ENCODE measurements at places on chromosomes 13 and 19.
A peak's percentile ranks its signal among the peaks of the same experiment; 100 is the strongest.

GRCh38 chr19:4067396-4068046, 822 bp upstream of the ZBTB7A start:
- DNase-seq: peak; percentile 62

DNA sequence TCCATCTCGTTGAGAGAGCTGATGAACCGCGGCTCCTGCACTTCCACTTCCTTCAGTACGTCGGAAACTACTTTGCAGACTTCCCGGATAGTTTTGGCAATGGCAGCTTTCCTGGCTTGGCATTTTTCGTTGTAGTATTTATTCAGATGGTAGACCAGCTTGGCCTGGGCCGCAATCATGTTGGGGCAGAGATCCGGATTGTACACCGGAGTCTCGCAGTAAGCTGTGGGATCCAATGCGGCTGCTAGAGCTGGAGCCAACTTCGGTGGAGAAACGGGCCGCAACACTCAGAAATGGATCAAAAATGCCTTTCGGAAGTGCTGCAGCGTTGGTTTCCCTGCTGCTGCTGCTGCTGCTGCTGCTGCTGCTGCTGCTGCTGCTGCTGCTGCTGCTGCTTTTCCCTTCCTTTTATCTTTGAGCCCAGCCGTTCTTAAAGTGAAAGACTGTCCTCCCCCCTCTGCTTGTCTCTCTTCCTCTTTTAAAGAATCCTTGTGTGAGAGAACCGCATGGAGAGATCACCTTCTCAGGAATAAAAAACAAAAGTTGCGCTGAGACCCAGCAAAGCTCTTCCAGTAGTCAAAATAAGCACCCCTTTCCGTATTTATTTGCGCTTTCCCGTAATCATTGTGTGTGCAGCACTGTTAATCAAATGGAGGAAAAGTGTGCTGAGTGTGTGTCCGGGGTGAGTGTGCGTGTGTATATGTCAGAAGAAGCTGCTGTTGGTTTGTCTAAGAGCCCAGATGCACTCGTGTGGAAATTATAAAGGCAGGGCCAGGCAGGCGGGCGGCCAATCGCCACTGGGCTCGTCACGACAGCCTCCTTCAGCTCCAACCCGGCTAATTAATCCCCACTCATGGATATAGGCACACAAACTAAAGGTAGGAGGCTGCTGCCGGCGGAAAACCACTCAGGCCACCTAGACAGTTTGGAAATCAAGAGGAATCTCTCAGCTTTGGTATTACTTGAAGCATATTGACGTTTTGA, at the start of gene MAB21L1:
TSS of gene MAB21L1 (minus strand) at position 730 of the 984 bp plus-strand sequence. CDS start at position 179, 551 bp downstream.
- DNase-seq: no peak

- DNase-seq: peak; percentile 85
Measured at GRCh38 chr19:16078759-16079707, 2.7 kb downstream of the TPM4 start.

GRCh38 chr19:18298601-18299000, 17.2 kb upstream of the JUND start:
- no peak for DNase-seq

- DNase-seq: no peak
Measured at GRCh38 chr13:76527041-76527440, 359.2 kb downstream of the KCTD12 start.

GRCh38 chr13:43991773-43992201, 112.1 kb downstream of the LACC1 start:
- DNase-seq: no peak

- no peak for DNase-seq
Measured at GRCh38 chr19:5081443-5082161, 112.7 kb downstream of the KDM4B start.

GRCh38 chr13:113928685-113929627, 44.9 kb downstream of the C13orf46 start:
- no peak for DNase-seq

DNA sequence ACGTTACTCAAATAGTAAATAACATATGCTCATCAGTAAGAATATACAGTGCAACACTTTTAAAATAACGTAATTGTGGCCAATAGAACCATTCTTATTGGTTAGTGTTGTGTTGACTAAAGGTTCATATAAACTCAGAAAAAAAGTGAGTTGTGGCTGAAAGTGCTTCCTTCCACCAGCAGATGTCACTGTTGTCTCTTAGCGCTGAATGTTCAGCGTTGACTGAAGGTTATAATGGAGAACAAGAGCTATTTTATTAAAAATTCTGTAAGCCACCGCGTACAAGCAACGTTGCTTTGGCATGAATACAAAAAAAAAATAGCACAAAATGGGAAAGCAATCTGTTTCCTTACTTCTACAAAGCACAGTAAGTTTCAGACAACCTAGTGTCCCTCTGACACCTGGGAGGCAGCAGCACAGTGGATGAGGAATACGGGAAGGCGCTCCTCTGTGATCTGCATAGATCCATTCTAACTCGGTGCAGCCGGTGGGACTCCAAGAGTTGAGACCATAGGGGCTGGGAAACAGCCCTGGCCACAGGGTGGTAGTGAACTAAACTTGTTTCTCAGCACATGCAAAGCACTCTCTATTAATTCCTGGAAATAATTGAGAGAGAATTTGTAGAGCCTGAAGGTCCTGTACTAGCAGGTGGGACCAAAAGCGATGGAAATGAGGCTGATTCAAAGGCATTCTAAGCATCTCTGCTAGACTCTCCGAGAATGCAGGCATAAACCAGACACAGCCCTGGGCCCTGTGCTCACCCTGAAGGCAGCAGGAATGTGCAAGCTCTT, 23.9 kb upstream of the OXGR1 start:
- DNase-seq: peak; percentile 47

- DNase-seq: no peak
Measured at GRCh38 chr19:47445527-47445926, 26.2 kb downstream of the SLC8A2 start.

DNA sequence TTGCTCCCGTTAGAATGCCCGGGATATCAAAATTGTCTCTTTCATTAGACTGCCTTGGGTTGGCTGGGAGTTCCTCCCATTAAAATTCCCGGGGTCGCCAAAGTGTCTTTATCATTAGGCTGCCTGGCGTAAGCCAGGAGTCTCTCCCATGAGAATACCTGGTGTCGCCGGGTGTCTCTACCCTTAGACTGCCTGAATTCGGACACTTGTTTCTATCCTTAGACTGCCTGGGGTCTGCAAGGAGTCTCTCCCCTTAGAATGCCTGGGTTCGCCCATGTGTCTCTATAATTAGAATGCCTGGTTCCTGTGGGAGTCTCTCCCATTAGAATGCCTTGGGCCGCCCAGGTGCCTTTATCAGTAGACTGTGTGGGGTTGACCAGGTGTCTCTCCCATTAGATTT, 1538.2 kb downstream of the UQCRFS1 start:
- no peak for DNase-seq

DNA sequence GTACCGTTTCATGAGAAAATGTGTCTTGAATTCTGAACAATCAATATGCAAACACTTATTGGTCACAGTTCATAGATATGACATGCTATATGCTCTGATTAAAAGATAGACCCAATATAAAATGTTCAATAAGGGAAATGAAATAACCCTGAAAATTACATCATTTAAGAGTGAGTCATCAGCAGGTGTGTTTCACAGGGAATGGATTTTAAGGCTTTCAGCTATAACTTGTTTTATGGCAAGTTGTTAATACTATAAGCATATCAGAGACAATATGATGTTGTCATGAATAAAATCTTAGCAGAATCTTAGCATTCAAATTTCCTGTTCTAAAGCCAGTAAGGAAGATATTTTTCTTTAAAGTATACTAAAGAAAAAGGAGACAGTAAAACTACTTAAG, 483.4 kb upstream of the PCDH9 start:
- DNase-seq: no peak

DNA sequence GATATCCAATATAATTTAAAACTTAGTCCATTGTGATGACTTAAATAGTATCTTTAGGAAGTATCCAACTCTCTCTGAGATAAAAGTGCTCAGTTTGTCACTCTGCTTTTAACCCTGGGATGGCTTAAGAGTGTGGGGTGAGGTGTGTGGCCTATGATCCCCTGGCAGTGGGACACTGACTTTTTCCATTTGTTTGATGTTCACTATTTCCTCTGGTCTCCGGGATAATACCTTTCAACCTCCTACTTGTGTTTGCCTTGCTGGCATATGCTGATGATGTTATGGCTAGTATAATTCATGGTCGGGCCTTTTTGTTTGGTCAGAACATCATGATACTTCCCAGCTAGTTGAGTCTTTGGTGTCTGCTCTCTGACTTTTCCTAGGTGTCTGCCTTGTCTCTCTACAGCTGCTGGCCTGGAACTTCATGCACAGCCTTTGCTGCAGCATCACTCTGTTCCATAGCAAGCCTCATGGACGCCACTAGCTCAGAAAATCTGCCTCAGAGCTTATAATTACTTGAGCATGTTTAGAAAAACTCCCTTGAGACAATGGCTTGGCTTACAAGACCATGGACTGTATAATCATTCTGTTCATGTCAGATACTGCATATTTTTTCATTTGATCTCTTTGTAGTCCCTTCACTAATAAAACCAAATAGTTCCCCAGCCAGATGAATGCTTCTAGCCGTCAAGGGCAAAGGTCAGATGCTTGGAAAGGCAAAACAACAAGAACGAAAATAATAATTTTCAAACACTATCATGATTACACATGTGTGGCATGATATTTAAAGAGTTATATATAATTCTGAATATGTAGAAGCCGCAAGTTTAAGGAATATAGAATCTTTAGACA, 75.2 kb downstream of the WDFY2 start:
- no peak for DNase-seq

DNA sequence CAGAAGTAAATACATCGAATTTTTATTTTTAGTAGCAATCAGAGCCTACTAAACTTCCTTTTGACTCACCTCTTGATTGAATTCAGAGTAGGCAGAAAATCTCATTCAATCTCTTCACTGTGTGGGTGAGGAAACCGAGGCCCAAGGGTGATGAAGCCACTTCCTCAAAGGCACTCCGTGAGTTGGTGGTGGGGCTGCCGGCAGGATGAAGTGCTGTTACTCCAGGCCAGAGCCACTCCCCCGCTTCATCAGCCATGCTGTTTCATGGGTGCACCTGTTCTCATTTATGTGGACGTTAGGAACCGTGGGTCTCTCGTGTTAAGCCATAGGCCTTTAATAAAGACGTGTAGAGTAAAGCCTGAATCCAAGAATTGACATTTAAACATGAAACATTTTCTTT, 13.2 kb downstream of the ING1 start:
- DNase-seq: peak; percentile 60

GRCh38 chr19:32061315-32061714, 284.1 kb upstream of the ZNF507 start:
- no peak for DNase-seq

DNA sequence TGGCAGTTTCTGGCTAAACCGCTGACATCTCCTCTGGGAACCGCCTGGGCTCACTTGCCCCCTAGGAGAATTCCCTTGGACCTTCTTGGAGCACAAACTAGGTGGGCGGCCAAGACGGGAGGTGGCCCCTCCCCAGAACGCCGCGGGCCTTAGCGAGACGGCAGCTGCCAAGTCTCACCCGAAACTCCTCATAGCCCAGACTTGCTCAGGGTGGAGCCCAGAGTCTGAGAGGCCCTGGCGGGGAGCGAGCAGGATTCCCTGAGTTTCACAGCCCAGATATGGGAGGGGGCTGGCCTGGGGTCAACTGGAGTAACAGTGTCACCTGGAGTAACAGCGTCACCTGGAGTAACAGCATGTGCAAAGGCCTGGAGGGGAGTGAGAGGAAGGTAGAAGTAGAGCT, 10.1 kb downstream of the TINCR start:
- DNase-seq: no peak

DNA sequence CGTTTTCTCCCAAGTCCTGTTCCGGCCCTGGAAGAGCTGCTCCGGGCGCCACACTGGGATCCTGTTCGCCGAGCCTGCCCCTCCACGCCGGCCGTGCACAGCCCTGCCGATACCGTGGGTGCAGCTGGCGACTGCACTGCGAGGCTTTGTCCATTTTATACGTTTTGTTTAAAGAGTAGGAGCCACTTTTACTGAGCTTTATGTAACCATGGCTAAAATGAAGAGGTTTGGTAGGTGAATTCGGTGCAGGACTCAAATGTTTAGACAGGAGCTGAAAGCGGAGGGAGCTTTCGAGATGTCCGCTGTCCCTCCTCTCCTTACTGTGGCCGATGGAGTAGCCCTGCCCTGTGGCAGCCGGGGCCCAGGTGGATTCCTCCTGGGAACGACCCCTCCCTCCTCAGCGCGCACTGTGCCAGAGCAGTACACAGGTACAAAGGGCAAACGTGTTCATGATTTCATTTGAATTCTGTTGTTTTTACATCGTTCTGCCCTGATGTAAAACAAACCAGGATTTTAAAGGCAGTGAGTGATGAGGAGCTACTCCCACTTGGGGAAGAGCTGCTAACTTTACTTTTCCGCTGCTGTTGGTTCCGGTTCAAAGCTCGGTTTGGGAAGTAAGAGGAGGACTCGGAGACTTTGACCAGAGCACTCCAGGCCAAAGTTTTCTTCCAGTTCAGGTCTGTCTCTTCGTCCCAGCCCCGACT, 1.7 kb downstream of the COL4A2 start:
- DNase-seq: no peak

DNA sequence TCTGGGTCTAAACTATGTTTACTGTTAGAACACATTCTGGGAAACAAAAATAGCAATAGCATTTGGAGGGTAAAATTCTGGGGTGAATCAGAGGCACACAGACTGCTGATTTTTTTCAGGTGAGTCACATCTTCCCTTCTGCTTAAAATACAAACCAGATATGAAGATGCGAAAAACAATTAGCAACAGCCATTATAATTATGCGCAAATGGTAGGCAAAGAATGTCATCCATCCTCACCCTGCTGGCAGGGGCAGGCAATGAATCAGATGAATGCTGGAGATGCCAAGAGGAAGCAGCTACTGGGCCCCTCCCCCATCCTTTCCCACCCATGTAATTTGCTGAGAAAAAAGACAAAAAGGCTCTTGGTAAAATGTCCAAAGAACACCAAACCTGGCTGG, 282.9 kb downstream of the KLF5 start:
- DNase-seq: no peak

DNA sequence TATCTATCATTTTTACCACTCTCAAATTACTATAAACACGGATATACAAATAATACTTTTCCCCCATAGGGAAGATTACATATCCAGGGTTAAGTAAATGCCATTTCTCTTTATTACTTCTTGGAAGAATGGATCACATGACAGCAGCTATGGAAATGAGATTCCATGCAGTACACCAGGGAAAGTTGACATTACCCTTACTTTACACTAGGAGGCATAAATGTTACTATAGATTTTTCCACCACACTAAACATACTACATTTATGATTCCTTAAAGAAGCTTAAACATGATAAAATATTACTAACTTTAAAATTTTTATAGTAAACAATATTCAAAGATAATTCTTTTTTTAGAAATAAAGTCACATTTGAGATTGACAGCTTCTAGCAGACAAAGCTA, 611.4 kb downstream of the PCDH9 start:
- DNase-seq: no peak

DNA sequence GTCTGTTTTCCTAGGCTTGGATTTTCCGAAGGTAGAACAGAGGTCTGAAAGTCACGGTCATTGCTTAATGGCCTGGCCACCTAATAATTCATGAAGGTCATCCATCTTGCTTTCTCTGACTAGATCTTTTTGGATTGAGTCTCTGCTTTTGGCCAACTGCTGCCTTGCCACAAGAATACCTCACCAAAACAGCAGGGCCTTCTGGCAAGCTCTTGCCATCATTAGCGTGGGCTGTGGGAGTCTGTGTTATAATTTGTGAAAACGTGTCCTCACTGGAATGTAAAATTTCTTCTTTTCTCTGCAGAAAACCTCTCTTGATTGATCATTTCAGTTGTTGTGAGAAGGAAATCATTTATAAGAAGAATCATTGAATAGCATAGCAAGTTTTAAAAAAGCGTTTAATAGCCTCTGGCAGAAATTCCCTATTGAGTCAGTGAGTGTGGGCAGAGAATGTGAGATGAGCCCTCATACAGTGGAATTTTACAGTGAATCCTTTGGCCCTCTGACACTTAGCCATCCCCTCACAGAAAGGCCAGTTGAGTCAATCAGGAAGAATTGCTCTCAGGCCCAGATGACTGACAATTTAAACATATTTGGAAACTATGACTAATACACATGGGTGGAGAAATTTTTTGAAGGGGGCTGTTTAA, 43.2 kb upstream of the ERICH6B start:
- no peak for DNase-seq

Data from CD4-positive, alpha-beta T cell treated with Interleukin-4 for 1 hour (primary cell).